Left renal cortex interstitium (tissue), 4 donors: ENCODE measurements at places on chromosomes 16 and 17.
A peak's percentile ranks its signal among the peaks of the same experiment; 100 is the strongest.

GRCh38 chr17:4310354-4311060, 46.7 kb upstream of the ANKFY1 start:
- no peak for DNase-seq

DNA sequence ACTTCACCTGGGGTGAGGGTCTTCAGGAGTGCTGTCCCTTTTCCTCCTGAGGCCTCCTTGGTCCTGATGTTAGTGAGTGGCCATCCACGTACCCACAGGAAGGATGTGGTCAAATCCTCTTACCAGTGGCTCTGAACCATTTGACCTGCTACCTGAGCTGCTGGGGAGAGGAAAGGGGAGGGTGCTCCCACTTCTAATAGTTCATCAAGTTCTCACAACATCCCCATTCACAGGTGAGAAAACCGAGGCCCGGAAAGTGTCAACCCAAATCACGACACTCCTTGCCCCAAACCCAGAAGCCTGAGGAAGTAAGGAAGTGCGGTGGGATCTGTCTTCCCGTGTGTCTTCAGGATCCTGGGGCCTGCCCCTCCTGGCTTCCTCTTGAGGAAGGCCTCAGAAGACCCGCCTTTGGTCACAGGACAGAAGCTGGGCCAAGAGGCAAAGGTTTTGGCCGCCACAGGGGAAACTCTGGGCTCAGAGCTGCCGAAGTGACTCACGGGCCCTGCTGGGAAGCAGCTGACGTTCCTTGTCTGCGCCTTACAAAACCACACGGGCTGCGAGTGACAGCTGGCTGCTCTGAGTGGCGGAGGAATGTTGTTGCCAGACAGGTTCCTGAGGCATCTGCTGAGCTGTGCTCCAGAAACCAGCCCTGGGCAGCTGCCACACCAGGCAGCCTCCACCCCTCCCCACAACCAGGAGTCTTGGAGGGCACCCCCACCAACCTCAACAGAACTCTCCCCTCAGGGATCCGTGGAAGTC, 13.9 kb upstream of the KIFC3 start:
- DNase-seq: no peak

DNA sequence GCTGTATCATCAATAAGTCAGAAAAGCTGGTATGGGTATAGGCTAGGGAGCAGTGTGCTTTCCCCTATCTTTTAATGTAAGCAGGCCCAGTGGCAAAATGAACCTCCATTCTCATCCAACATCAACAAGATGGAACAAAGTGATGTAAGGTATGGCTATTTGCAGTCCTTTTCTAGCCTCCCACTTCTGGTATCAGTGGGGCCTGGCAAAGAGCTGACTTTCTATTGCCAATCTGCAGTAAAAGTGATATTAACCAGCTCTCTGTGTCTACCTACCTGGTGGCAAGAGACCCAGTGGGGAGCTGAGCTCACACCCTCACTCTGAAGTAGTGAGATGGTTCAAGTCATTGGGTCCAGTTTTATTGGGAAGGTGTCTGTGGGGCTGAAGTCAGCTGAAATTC, 1492.6 kb downstream of the CDH11 start:
- no peak for DNase-seq

- no peak for DNase-seq
Observed at GRCh38 chr16:46648656-46649055, 27.5 kb upstream of the SHCBP1 start.

GRCh38 chr16:1832838-1833454, 5.9 kb downstream of the FAHD1 start:
- DNase-seq: no peak

DNA sequence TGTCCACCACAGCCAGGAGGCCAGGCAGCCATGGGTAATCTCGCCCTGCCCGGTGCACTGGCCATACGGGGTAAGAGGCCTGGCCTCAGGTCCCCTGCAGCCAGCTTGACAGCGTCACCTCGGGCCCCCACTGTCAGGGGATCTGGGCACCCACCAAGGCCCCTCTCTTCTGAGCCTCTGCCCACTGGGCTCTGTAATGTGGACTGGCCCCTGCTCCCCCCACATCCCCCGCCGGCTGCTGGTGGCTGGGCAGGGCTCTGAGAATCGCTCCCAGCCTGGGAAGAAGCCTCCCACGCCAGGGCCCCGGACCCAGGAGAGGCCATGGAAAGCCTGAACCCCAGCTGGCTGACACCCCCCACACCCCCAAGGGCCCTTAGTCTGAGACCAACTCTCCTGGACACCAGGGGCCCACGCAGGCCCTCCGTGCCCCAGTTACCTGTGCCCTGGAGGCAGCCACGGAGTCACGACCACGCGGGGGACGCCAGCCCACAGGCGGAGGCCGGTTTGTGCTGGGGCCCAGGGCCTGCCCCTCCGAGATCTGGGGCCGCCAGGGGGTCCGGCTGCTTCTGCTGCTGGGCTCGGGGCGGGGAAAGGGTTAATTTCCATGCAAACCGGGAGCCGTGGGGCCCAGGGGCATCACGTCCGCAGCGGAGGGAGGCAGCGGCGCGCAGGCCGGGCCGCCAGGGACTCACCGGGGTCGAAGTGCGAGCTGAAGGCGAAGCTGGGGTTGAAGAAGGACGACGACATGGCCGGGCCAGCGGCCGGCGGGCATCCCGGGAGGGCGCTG, at the start of gene PVALEF:
PVALEF (plus strand) TSS at position 262 of the 787 bp plus-strand sequence. CDS start 15,720 bp downstream, outside the sequence.
- no peak for DNase-seq

- no peak for DNase-seq
Observed at GRCh38 chr17:48012654-48013053, 24.9 kb downstream of the COPZ2 start.

- no peak for DNase-seq
Observed at GRCh38 chr17:64639516-64639915, 22.6 kb downstream of the SMURF2 start.

GRCh38 chr17:14460516-14461226, 159.8 kb downstream of the HS3ST3B1 start:
- no peak for DNase-seq

DNA sequence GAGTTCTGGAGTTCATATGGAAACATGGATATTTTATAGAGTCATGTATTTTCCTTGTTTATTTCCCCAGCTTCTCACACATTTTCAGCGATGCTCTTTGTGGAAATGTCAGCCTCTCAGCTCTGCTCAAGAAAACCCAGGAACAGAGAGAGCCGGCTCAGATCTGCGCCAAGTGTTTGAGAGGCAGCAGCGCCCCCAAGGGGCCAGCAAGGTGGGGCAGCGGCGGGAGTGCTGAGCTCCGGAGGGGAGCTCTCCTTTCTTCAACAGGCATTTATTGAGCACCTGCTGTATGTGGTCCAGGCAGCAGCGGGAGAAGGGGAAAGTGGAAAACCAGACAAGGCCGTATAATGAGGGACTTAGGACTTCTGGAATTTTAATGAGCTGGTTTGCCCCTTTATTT, 421.1 kb upstream of the C16orf82 start:
- DNase-seq: no peak

DNA sequence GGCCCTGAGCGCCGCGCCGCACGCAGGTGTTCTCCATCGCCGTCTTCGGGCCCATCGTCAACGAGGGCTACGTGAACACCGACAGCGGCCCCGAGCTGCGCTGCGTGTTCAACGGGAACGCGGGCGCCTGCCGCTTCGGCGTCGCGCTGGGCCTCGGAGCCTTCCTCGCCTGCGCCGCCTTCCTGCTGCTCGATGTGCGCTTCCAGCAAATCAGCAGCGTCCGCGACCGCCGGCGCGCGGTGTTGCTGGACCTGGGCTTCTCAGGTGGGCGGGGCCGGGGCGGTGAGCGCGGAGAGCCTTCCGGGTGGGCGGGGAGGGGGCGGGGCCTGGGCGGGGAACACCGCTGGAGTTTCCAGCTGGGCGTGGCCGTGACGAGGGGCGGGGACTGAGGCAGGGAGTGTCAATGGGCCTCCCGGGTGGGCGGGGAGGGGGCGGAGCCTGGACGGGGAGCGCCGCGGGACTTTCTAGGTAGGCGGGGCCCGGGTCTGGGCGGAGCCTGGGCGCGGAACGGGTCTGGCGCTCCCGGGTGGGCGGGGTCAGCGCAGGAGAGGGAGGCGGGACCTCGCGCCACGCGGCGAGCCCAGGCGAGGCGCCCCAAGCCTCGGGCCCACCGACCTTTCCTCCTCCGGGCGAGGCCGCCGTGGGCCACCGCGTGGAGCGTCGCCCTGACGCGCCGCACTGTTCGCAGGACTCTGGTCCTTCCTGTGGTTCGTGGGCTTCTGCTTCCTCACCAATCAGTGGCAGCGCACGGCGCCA, 2.4 kb downstream of the SYNGR3 start:
- no peak for DNase-seq

DNA sequence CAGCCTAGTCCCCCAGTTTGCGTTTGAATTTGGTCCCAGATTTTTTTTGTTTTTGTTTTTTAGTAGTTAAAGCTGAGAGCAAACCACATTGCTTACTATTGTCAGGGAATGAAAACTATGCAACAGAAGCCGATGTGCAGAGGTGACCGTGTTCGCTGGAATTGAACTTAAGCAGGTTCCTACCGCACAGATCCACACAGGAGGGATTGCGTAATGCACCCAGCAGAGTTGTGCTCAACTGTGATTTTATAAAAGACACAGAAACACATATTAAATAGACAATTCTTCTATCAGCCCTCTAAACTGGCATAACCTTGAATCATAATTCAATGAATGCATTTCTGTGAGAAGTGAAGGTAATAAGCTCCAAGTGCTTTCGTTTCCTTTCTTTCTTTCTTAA, 443.0 kb downstream of the WWOX start:
- DNase-seq: no peak

- DNase-seq: no peak
Observed at GRCh38 chr17:78739331-78739931, 42.6 kb downstream of the CYTH1 start.

DNA sequence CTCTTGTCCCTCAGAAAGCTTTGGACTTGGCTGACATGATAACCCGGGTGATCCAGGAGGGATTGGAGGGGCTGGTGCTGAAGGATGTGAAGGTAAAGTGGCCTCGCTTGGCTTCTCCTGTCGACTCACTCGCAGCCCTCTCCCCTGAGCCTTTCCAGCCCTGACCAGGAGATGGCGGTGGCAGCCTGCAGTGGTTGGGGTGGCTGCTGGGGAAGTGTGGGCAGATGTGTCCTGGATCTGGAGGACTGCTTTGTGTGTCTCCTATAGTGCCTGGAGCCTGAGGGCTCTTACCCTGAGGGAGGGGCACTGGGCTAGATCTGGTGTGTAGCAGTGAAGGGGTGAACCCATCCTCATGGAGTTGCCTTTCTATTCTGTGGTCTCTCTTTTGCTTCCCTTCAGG, 17.9 kb downstream of the LIG3 start:
- DNase-seq: no peak

DNA sequence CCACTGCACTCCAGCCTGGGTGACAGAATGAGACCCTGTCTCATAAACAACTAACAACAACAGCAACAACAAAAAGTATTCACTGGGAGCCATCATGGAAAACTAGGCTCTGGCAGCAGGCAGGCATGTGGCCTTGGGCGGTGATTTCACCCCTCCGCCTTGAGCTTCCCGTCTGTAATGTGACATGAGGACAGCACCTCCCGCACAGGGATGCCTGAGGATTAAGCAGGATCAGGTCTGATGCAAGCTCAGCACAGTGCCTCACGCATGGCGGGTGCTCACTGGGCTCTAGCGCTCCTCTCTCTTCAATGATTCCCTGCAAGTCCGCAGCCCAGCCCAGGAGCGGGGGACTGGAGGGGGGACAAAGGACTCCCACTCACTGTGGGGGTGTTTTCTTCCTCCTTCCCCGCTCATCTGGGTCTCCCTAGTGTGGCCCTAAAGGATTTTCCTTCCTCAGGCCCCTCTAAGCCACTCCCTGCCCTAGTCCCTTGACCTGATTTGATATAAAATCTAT, 2.8 kb downstream of the PLCD3 start:
- no peak for DNase-seq

DNA sequence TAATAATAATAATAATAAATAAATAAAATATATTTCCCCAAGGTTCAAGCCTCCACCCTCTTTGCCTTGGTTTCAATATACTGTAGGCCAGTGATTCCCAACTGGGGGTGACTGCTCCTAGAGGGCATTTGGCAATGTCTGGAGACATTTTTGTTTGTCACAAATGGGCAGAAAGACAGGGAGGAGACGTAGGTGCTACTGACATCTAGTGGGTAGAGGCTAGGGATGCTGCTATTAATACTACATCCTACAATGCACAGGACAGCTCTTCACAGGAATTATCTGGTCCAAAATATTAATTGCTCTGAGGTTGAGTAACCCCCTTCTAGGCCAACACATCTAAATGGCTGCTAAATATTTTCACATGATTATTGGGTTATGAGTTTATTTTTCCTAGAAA, 12.8 kb upstream of the PRR14 start:
- no peak for DNase-seq

- no peak for DNase-seq
Observed at GRCh38 chr16:75261590-75262078, 10.2 kb upstream of the BCAR1 start.

DNA sequence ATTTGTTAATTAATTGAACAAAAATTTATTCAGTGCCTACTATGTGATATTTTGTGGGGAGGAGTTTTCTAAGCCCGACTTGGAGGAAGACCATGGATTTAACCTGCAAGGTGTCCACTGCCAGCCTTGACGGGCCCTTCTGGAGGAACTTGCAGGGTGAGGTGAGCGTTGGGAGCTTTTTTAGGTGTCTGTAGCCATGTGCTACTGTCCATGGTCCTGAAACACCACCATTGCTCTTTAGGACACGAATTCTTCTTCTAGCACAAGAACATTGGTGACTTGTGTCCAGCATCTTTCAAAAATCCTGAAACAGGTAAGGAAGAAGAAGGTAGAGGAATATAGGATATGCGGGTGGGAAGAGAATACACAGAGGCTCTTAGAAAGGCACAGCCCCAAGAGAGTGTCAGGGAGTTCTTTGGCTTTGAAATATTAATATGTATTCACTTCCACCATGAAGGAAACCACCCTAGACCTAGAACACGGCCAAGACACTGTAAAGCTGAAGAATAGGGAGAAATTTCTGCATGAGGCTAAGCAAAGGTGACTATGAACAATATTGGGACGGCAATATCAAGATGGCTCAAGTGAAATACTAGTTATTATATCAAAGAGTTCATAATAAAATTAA, 27.9 kb upstream of the OR4D1 start:
- DNase-seq: peak; percentile 81

DNA sequence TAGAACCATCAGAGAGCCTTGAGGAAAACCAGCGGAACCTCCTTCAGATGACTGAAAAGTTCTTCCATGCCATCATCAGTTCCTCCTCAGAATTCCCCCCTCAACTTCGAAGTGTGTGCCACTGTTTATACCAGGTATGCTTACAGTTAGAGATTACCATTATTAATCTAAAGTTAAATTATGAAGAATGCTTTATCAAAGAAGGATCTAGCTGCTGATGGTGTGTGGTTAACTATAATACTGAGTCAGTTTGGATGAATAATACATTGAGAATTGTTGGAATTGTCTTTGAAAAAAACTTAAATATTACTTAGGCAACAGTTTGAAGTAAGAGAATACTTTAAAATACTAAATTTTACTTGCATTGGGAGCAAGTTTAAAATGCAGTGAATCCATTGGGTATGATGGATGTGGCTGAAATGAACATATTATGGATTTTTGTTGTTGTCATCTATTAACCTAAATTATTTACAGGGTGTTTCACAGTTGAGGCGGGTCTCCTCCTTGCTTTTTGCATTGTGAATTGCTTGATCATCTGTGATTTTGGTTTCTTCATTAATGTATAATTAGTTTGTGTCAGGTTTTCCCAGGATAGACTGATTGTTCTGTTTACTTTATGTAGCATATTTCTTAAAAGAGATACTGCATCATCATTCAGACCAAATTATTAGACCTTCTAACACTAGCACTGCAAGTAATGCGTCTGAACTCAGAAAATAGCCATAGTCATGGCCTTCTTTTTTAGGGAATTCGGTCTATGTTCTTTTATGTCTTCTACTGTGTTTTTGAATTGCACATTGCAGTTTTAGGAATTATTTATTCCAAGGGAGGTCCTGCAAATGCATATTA, 47.8 kb downstream of the OMG start:
- DNase-seq: no peak

- peak; percentile 20 for DNase-seq
Observed at GRCh38 chr17:2511138-2511461, 588 bp downstream of the METTL16 start.
